SK-N-SH (cell line): ENCODE measurements at places on chromosomes 6 and 20. TPM values are rescaled to one million over a fixed set of nuclear protein-coding genes. Genes with fewer than 3 reads are reported as not detected.
A peak's percentile ranks its signal among the peaks of the same experiment; 100 is the strongest.

- no peaks in the 10 kb centered on the region for H3K4me1 ChIP-seq
- no peaks in the 10 kb centered on the region for H3K27me3 ChIP-seq
- H3K27ac ChIP-seq = peak overlapping the region; percentile 92
- DNase-seq = peak; percentile 30
Measured at GRCh38 chr6:97885828-97886227, 602.8 kb upstream of the MMS22L start.

- no peak overlapping the region for H3K4me3 ChIP-seq
- no peaks in the 10 kb centered on the region for H3K27me3 ChIP-seq
- DNase-seq = peak; percentile 31
- no peaks in the 10 kb centered on the region for H3K36me3 ChIP-seq
- H3K4me1 ChIP-seq = no peaks in the 10 kb centered on the region
Measured at GRCh38 chr6:89495961-89496535, 63.1 kb downstream of the ANKRD6 start.

ZNFX1 gene
- 3.9 and 4.6 TPM in 2 replicates for polyA plus RNA-seq

GRCh38 chr6:16822975-16823717 is 61.9 kb upstream of the ATXN1 start:
- no peak overlapping the region for H3K4me3 ChIP-seq
- H3K4me1 ChIP-seq = no peaks in the 10 kb centered on the region
- H3K27ac ChIP-seq = no peak overlapping the region
- DNase-seq = no peak
- H3K36me3 ChIP-seq = no peaks in the 10 kb centered on the region
- H3K27me3 ChIP-seq = no peaks in the 10 kb centered on the region

FAM217A gene
- not detected in 2 replicates for polyA plus RNA-seq

TGM2 gene
- polyA plus RNA-seq = 548 and 676 TPM in 2 replicates

DNA sequence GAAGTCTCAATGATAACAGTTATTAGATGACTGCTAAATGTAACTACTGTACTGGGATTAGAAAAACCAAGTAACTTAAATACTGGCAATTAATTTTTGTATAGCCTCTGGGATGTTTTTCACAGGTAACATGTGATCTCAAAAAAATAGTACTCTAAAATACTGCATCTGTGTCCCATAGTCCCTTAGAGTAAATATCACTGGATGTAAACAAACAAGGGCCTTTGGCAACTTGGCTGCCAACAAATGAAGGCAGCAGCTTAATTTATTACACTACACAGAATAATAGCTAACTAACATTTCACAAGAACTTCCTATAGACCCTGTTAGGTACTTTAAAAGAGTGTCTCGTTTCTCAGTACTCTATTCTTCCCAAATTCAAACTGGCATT is 14.0 kb downstream of the ARHGAP18 start:
- H3K27me3 ChIP-seq = no peaks in the 10 kb centered on the region
- no peaks in the 10 kb centered on the region; the same call in 1 of the 2 replicates for H3K36me3 ChIP-seq
- no peak for DNase-seq
- H3K4me1 ChIP-seq = peaks cover 61% of the 10 kb centered on the region
- H3K27ac ChIP-seq = peak overlapping the region; percentile 97
- no peak overlapping the region for H3K4me3 ChIP-seq

ASIP gene
- polyA plus RNA-seq = 0.15 TPM in 1 of 2 replicates, not detected in the other

DNA sequence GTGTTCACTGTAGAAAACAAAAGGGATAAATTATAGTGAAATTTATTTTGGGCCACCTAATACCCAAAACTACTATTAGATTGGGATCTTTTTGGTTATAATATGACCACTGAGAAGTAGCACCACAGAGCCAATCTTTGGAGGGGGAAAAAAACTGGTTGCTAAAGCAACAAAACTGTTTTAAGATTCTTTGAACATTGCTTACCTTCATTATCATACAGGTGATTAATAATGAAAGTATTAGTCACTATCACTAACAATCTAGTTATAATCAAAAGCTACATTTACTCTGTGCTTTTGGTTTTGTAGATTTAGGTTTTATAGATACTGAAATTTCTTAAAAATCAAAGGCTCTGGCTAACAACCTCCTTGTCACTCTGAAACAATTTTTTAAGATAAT is 31.7 kb downstream of the STX7 start:
- no peaks in the 10 kb centered on the region for H3K27me3 ChIP-seq
- no peak overlapping the region for H3K4me3 ChIP-seq
- H3K27ac ChIP-seq = no peak overlapping the region
- no peaks in the 10 kb centered on the region for H3K36me3 ChIP-seq
- no peak for DNase-seq

DNA sequence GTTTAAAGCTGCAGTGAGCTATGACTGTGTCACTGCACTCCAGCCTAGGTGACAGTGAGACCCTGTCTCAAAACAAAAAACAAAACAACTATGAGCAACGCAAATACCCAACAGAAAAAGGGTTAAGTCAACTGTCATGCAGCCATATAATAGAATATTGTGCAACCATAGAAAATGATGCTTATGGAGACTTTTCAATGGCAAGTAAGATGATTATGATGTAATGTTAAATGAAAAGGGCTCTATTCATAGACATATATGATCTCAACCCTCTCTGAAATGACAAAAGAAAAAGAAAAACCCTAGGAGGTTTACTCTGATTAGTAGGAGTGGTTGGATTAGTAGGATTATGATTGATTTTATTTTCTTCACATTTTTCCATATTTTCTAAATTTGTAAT is 41.3 kb upstream of the TBC1D7 start:
- no peak overlapping the region for H3K4me3 ChIP-seq
- no peak for DNase-seq
- no peaks in the 10 kb centered on the region for H3K36me3 ChIP-seq
- peaks cover 20% of the 10 kb centered on the region; the same call in 1 of the 2 replicates for H3K4me1 ChIP-seq
- no peaks in the 10 kb centered on the region for H3K27me3 ChIP-seq

GRCh38 chr6:20931093-20931492 is 396.8 kb downstream of the CDKAL1 start:
- no peaks in the 10 kb centered on the region for H3K4me1 ChIP-seq
- no peak overlapping the region for H3K4me3 ChIP-seq
- H3K27me3 ChIP-seq = no peaks in the 10 kb centered on the region

SLC2A4RG gene
- 75.5 and 90.9 TPM in 2 replicates for polyA plus RNA-seq

TREML2 gene
- not detected in 2 replicates for polyA plus RNA-seq
